Left lung (tissue), 14 donors: ENCODE measurements at places on chromosomes 16 and 17. TPM values are rescaled to one million over a fixed set of nuclear protein-coding genes. Genes with fewer than 3 reads are reported as not detected.

The RPL13 gene
- total RNA-seq, result 1,639 TPM

The ARL4D gene
- total RNA-seq, result 9.9 TPM

The ABCA10 gene
- total RNA-seq, result 5.9 TPM

The CIAO2B gene
- total RNA-seq, result 81.7 TPM

The GP1BA gene
- total RNA-seq, result 0.31 TPM

The PIK3R5 gene
- total RNA-seq, result 84.8 TPM

The DOC2B gene
- 6.9 TPM for total RNA-seq

The TNK1 gene
- 6.4 TPM for total RNA-seq

The LITAFD gene
- total RNA-seq, result not detected

The CHST5 gene
- total RNA-seq, result 1.4 TPM

The SMIM36 gene
- total RNA-seq, result not detected

The SALL1 gene
- not detected for total RNA-seq

The LGALS9B gene
- 0.94 TPM for total RNA-seq

- DNase-seq, result peak; percentile 31
These were observed 13.1 kb downstream of the SLC22A31 start for GRCh38 chr16:89187032-89187769.

DNA sequence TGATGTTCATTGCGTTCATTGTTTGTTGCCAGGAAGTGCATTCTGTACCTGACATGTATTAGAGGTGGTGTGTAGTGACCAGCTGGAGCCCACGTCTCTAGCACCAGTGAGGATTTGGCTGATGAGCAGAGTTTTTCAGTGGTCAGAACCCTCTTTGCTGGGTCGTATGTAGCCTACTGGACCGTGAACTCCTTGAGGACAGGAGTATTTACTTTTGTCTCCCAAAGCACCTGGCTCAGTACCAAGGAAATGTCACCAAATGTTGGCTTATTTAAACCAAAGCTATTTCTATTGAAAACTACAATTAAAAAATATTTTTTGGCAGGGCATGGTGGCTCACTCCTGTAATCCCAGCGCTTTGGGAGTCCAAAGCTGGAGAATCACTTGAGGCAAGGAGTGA lies 262.7 kb downstream of the SNX29 start:
- no peak for DNase-seq

GRCh38 chr17:21505819-21506815 lies 130.0 kb downstream of the KCNJ12 start:
- DNase-seq, result no peak

- no peak for DNase-seq
These were observed 5.8 kb upstream of the MRPL58 start for GRCh38 chr17:75006653-75007052.

- peak; percentile 75 for DNase-seq
These were observed 138.9 kb upstream of the CES5A start for GRCh38 chr16:56013962-56014552.

DNA sequence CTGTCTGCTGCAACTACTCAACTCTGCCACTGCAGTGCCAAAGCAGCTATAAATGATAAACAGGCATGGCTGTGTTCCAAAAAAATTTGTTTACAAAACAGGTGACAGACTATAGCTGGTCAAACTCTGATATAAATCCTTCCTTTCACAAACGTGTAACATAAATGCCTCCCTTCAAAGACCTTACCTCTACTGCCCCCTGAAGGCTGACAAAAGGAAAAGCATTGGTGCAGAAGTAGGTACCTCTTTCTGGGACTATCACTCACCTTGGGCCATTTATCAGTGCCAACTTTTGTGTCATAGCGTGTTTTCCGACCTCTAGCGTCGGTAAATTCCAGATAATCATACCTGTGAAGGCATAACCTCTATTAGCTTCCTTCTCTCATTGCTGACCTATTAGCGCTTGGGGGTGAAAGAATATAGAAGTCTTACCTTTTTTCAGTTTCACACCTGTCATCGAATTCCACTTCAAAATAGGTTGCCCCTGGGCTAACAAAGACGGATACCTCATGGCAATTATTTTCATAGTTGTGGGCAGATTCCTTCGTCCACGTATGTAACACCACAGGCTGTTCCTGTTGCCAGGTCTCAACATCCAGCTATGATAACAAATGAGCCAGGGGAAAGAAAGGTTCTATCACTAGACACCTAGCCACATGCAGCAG lies 67.9 kb downstream of the ZZEF1 start:
- DNase-seq, result peak; percentile 14

GRCh38 chr16:22955461-22956070 lies 141.6 kb downstream of the HS3ST2 start:
- no peak for DNase-seq

DNA sequence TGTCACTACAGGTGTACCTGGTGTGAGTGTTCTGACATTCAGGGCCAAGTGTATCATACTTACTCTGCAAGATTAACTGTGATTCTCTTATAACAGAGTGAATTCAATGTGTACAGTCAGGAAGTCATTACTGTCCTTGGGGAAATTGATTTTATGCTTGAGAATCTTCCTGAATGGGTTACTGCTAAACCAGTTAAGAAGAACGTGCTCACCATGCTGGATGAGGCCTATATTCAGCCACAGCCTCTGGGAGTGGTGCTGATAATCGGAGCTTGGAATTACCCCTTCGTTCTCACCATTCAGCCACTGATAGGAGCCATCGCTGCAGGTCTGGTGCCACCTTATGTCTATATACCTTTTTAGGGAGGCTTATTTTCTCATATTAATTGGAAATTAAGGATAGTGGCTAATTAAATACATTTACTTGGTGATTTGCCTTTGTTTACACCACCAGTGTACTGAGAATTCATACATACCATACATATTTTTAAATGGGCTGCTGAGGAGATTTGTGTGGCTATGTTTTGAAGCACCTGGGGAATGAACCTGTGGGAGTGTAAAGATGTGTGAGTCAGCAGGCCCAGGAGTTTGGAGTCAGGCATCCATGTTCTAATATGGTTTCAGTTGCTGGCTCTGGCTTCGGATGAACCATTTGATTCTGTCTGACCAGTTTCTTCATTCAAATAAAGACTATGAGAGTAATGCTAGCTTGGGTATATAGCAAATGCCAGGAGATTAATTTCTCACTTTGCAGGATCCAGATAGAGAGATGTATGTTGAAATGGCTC lies 3.1 kb downstream of the ALDH3A2 start:
- no peak for DNase-seq

DNA sequence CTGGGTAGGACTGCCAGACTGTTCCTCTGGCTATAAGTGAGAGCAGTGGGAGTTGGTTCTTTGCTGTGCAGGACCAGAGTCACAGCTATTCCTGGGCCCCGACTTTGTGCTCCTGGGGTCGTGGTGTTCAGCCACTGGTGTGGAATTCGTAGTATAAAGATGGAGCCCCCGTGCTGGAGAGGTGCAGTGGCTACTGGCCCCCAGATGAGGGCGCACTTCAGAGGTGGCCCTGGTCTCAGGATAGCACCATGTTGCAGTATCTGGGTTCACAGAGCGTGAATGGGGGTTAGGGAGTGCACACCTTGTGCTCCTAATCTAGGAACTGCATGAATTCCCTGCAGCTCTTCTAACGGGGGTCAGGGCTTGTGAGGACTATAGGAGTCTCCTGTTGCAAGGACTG lies 21.1 kb downstream of the TANC2 start:
- DNase-seq, result no peak

DNA sequence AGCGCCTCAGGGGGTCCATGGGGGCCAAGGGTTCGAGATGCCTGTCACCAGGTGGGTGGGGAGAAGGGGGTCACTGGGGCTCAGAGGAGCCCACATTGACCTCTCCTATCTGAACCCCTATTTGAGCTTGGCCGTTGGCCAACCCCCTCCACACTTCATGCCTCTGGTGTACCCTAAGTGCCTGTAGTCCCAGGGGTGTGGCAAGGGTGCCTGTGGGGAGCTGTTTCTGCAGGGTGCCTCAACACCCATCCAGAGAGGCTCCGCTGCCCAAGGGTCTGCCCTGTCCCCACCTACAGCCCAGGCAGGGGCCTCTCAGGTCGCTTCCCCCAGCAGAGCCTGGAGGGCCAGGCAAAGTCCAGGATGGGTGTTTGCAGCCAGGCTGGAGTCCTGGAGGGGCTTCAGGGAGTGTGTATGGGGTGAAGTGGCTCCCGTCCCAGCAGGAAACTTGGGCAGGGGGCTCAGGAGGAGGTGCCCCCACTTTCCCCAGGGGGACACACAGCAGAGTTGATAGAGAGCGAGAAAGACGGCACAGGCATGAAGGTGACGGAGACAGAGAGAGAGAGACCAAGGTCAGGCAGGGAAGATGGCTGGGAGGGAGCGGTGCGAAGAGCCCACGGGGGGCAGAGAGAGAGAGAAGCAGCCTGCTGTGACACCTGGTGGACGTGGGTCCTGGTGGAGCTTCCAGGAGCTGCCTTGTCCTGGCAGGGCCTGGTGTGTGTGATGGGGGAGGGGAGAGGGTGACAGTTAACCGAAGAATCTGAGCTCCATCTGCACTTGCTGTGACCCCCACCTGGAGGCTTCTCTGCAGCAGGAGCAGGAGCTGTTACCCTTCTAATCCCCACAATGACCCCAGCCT lies at the start of gene SEPTIN12:
SEPTIN12 (minus strand) TSS at position 719 of the 856 bp plus-strand sequence; CDS start at position 19, 700 bp downstream.
- no peak for DNase-seq

GRCh38 chr17:8741771-8742170 lies 2.9 kb downstream of the CCDC42 start:
- DNase-seq, result no peak

DNA sequence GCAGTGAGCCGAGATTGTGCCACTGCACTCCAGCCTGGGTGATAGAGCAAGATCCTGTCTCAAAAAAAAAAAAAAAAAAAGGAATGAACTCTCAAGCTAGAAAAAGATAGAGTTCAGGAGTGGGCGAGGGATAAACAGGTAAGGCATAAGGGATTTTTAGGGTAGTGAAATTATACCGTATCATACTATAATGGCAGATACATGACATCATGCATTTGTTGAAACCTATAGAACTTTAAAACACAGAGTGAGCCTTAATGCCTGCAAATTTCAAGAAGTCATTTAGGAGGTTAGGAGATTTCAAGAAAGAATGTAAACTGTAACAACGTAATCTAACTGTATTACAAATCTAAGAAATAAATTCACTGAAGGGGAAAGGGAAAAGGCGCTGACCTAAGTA lies 20.4 kb downstream of the SKAP1 start:
- no peak for DNase-seq

DNA sequence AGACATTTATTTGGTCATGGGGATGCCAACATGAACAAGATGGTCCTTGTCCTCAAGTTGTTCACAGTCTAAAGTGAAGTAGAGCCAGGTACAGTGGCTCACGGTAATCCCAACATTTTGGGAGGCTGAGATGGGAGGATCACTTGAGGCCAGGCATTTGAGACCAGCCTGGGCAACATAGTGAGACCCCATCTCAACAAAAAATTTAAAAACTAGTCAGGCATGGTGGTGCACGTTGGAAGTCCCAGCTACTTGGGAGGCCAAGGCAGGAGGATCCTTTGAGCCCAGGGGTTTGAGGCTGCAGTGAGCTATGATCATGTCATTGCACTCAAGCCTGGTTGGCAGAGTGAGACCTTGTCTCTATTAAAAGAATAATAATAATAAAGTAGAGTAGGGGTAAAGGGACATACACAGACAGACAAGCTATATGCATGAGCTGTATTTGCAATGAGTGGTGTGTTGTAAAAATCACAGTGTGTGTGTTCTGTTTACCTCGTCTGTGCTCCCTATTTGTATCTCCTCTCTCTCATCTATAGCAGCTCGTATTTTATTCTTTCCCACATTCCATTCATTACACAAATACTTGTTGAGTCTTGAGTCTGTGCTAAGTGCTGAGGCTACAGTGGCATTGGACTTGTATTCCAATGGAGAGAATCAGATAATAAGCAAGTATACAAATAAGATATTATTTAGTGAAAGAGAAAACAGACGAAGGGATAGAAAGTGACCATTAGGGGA lies 73.9 kb upstream of the DHX40 start:
- DNase-seq, result no peak

GRCh38 chr17:79438546-79439334 lies 172.1 kb downstream of the RBFOX3 start:
- no peak for DNase-seq

DNA sequence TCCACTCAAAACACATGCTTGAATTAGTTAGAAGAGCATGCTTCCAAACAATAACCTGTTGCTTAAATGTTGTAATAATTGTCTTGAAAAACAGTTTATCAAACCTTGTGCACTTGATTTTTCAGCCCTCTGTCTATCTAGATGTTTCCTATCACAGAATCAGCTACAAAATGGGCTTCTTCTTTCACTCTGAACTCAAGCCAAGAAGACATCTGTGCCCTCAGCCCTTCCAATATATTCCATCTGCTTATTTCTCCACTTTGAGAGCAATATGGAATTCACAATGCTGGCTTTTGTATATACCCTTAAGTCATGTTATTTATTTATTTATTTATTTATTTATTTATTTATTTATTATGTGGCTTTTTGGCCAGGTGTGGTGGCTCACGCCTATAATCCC lies 234.2 kb downstream of the TOX3 start:
- no peak for DNase-seq

DNA sequence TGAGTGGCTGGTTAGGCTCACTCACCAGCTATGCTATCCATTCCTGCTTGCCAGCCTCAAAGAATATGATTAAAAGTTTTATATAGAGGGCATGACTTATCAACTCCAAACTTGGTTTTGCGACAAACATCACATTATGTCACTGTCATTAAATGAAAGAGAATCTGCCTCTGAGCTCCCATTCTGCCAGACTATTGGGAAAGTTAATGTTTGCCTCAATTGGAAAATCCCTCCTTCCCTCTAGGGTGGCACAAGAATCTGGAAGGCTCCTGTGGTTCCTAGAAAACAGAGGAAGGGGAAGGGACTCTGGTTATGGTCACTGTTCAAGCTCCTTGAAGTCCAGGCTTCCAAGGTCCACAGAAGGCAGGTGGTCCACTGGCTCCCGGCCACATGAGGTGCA lies 50.5 kb upstream of the TEX2 start:
- DNase-seq, result no peak

DNA sequence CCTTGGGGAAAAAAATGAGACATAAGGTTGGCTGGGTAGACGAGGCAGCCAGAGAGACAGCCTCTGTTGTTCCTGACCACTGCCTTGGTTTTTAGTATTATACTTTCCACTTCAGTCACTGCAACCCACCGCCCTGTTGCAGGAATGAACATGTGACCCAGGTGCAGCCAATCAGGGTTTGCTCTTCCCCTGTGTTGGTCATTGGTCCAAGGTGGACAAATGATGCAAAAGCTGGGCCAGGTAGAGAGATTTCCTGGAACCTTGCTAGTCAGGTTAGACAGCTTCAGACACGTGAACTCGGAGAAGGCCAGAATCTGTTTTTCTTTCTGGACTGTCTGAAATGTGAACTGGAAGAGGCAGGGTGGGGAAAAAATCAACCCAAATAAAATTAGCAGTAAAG lies 452.4 kb upstream of the RBFOX1 start:
- DNase-seq, result no peak

- DNase-seq, result no peak
These were observed 10.1 kb downstream of the TBC1D26 start for GRCh38 chr17:15742051-15742795.

DNA sequence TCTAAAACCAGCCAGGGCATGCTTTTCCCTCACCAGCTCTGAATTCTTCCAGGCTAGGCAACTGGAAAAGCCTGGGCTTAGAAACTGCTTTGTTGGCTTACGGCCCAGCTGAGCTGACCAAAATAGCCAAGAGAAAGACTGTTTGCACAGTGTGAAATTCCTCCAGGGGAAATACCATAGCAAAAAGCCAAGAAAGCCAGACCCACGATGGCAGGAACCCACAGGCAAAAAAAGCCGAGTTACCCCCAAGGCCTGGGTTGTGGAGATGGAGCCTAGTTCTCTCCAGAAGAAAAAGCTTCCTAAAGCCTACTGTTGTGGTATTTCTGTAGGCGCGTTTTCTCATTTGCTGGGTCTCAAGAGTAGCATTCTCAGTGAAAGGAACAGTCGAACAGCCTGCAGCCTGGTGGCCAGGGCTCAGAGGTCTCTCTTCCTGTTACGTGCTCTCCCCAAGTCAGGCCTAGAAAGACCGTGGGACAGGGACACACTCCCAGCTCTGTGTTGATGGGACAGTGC lies 9.2 kb downstream of the SP2 start:
- peak; percentile 67 for DNase-seq

GRCh38 chr16:12688951-12689850 lies 114.5 kb downstream of the CPPED1 start:
- DNase-seq, result no peak
